Activated CD4-positive, alpha-beta T cell treated with anti-CD3 and anti-CD28 coated beads for 36 hours (primary cell): ENCODE measurements at places on chromosomes 11 and 22. TPM values are rescaled to one million over a fixed set of nuclear protein-coding genes. Genes with fewer than 3 reads are reported as not detected.

The TMEM191B gene
- 3.2 TPM for total RNA-seq

The SAAL1 gene
- 37.4 TPM for total RNA-seq

The POTEH gene
- not detected for total RNA-seq

The MAJIN gene
- total RNA-seq: 1.6 TPM

The TSG101 gene
- total RNA-seq: 85.0 TPM

The SCGB1D2 gene
- not detected for total RNA-seq

The CARNS1 gene
- total RNA-seq: 1.6 TPM

GRCh38 chr22:48920776-48921241, 906.9 kb downstream of the BRD1 start:
- peaks cover 61% of the 10 kb centered on the region for H3K27me3 ChIP-seq
- H3K36me3 ChIP-seq: peaks cover 2% of the 10 kb centered on the region
- H3K4me3 ChIP-seq: no peak overlapping the region
- H3K27ac ChIP-seq: no peak overlapping the region
- DNase-seq: no peak
- no peaks in the 10 kb centered on the region for H3K4me1 ChIP-seq

GRCh38 chr11:32100495-32100894, 9.6 kb downstream of the RCN1 start:
- no peak overlapping the region for H3K4me3 ChIP-seq
- peaks cover 11% of the 10 kb centered on the region for H3K4me1 ChIP-seq
- no peak overlapping the region for H3K27ac ChIP-seq
- no peak for DNase-seq
- no peaks in the 10 kb centered on the region for H3K27me3 ChIP-seq
- H3K36me3 ChIP-seq: peaks cover 63% of the 10 kb centered on the region

DNA sequence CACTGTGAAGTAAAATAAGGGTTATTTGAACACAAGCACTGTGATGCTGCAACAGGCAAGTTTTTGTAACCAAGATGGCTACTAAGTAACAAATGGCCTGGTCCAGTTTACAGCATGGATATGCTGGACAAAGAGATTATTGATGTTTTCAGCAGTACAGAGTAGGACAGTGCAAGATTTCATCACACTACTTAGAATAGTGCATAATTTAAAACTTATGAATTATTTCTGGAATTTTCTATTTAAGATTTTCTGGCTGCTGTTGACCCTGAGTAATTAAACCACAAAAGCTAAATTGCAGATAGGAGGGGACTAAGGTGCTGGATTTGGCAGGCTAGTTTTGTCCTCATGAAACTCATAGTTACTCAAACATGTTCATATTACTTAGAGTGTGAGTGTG, 33.1 kb downstream of the CEP295 start:
- H3K27me3 ChIP-seq: no peaks in the 10 kb centered on the region
- no peak overlapping the region for H3K4me3 ChIP-seq
- H3K27ac ChIP-seq: no peak overlapping the region

DNA sequence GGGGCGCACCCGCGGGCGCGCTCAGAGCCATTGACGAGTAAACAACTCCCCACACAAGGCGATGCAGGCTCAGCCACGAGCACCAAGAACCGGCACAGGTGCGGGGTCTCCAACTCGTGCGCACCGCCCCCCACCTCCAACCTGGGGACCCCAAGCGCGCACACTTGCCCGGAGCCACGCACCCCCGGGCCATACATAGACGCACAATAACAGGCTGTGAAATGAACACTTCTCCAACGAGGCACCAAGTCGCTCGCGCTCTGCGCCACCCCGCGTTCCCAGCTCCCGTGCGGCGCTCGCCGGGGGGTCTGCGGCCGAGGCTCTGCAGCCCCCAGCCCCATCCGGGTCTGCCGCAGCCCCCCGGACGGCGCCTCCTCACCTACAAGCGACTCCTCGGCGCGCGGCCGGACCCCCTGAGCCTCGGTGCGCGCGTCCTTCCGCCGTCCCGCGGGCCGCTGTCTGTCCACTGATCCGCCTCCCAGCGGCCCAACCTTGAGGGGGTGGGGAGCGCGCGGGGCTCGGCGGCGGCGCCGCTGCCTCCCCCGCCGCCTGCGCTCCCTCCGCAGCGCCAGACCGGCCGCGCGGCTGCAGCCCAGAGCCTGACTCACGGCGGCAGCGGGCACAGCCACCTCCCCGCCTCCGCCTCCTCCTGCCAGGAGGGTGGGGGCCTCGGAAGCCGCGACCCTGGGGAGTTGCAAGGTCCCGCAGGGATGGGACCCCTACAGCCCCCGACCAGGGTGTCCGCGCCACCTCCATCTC, 1.6 kb downstream of the IFITM10 start:
- peaks cover 14% of the 10 kb centered on the region for H3K27me3 ChIP-seq
- H3K4me1 ChIP-seq: peaks cover 18% of the 10 kb centered on the region
- H3K36me3 ChIP-seq: peaks cover 2% of the 10 kb centered on the region
- no peak overlapping the region for H3K4me3 ChIP-seq

- H3K4me1 ChIP-seq: peaks cover 44% of the 10 kb centered on the region
- peak overlapping the region; percentile 94 for H3K4me3 ChIP-seq
- H3K27ac ChIP-seq: peak overlapping the region; percentile 94
- peak; percentile 74 for DNase-seq
- H3K27me3 ChIP-seq: no peaks in the 10 kb centered on the region
- H3K36me3 ChIP-seq: peaks cover 23% of the 10 kb centered on the region
Measured at GRCh38 chr11:118436639-118437207, 431 bp downstream of the KMT2A start.

- no peak for DNase-seq
- no peak overlapping the region for H3K4me3 ChIP-seq
- peaks cover 26% of the 10 kb centered on the region for H3K27me3 ChIP-seq
- H3K27ac ChIP-seq: no peak overlapping the region
Measured at GRCh38 chr11:102757823-102758549, 22.4 kb downstream of the MMP10 start.

DNA sequence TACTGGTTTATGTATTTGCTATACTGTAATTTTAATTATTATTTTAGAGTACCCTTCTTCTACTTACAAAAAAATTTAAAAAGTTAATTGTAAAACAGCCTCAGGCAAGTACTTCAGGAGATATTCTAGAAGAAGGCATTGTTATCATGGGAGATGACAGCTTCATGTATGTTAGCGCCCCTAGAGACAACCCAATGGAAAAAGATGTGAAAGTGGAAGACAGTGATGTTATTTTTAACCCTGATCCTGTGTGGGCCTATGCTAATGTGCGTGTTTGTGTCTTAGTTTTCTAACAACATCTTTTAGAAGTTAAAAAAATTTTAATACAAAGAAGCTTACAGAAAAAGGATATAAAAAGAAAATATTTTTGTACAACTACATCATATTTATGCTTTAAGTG, 205.0 kb downstream of the FAM76B start:
- peaks cover 17% of the 10 kb centered on the region for H3K4me1 ChIP-seq
- no peak overlapping the region for H3K27ac ChIP-seq
- H3K4me3 ChIP-seq: no peak overlapping the region
- no peaks in the 10 kb centered on the region for H3K27me3 ChIP-seq

DNA sequence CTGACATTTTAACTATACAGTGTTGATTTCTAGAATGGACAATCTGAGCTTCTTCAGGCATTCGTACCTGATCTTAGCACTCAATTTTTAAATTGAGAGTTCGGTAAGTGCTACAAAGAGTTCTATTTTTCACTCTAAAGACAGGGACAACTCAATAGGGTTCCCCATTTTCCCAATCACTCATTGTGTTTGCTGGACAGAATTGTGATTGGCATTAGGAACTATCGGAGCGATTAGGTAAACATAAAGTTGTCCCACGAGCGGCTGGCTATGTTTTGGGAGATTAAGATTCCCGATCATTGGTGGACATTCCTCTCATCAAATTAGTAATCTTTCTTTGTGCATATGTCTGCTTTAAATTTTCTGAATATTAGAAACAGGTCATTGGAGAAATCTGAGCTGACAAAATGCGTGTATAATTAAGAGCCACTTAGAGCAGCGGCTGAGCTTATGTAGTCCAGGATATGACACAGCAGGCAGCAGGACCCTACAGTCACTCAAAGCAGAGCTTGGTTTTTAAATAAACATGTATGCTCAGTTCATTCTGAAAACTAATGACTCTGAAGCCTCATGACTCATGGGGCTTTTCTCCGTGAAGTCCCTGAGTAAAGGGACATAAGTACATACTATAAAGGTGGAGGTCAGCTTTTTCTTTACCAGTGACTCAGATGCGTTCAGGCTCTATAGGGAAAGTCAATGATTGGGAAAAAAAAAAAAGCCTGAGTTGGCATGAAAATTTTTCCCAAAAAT, 109.4 kb downstream of the GRIA4 start:
- peaks cover 2% of the 10 kb centered on the region for H3K27me3 ChIP-seq
- DNase-seq: no peak
- H3K27ac ChIP-seq: no peak overlapping the region
- H3K4me3 ChIP-seq: no peak overlapping the region

- no peak overlapping the region for H3K27ac ChIP-seq
- peaks cover 16% of the 10 kb centered on the region for H3K27me3 ChIP-seq
- H3K4me3 ChIP-seq: no peak overlapping the region
- H3K4me1 ChIP-seq: no peaks in the 10 kb centered on the region
Measured at GRCh38 chr11:61602775-61603569, 22.1 kb upstream of the SYT7 start.

DNA sequence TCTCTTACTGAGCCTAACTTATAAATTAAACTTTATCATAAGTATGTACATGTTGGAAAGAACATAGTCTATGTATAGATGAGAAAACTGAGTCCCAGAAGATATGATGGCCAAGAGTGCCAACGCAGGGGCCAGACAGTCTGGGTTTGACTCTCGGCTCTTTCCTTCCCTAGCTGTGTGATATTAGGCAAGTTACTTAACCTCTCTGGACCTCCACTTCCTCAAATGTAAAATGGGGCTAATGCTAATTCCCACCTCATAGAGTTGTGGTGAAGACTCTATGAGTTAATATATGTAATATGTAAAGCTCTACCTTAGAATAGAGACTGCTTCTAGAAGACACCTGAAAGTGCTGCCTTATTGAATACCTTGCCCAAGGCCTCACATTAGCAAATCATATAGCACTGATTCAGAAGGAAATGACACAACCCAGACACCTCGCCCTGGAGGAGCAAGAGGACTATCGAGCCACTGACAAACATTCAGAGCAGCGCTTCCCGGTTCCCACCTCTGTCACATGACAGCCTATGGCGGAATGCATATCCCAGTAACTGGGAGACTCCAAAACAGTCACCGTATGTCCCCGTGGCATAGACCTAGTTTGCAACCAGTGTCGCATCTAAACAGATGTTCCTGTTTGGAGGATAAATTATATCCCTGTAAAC, 11.3 kb upstream of the CCDC86 start:
- no peaks in the 10 kb centered on the region for H3K36me3 ChIP-seq
- no peak overlapping the region for H3K4me3 ChIP-seq
- H3K27ac ChIP-seq: no peak overlapping the region
- peaks cover 6% of the 10 kb centered on the region for H3K27me3 ChIP-seq
- no peak for DNase-seq

DNA sequence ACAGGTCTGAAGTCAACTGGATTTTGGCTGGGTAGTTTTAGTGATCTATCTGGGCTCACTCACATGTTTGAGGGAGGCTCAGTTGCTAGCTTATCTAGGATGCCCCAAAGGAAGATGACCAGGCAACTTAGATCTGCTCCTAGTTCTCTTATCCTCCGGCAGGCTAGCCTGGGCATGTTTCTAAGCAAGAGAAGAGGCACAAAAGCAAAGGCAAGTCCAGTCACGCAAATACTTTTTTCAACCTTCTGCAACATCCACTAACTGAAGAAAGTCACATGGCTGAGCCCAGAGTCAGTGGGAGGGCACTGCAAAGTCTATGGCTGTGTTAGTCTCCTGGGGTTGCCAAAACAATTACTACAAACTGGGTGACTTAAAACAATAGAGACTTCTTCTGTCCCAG, 32.9 kb upstream of the FSHB start:
- no peaks in the 10 kb centered on the region for H3K36me3 ChIP-seq
- no peaks in the 10 kb centered on the region for H3K4me1 ChIP-seq
- H3K27ac ChIP-seq: no peak overlapping the region
- no peaks in the 10 kb centered on the region for H3K27me3 ChIP-seq
- DNase-seq: no peak
- H3K4me3 ChIP-seq: no peak overlapping the region

DNA sequence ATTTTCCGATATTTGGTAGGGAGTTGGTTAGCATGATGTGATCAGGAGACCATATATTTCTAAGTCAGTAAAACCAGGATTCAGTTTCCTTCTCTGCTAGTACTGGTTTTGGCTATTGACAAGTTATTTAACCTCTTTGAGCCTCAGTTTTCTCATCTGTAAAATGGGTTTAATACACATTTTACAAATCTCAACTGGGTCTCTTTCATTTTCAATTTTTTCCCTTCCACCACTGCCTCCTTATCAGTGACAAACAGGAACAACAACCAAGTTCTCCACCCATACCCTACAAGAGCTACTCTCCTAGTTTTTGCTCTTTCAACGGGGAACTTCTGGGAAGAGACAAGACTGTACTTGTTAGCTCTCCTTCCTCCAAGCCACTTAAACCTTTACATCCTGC, 6.2 kb upstream of the APLP2 start:
- no peak overlapping the region for H3K4me3 ChIP-seq
- DNase-seq: no peak
- H3K36me3 ChIP-seq: no peaks in the 10 kb centered on the region
- peaks cover 19% of the 10 kb centered on the region for H3K27me3 ChIP-seq
- H3K4me1 ChIP-seq: peaks cover 2% of the 10 kb centered on the region

DNA sequence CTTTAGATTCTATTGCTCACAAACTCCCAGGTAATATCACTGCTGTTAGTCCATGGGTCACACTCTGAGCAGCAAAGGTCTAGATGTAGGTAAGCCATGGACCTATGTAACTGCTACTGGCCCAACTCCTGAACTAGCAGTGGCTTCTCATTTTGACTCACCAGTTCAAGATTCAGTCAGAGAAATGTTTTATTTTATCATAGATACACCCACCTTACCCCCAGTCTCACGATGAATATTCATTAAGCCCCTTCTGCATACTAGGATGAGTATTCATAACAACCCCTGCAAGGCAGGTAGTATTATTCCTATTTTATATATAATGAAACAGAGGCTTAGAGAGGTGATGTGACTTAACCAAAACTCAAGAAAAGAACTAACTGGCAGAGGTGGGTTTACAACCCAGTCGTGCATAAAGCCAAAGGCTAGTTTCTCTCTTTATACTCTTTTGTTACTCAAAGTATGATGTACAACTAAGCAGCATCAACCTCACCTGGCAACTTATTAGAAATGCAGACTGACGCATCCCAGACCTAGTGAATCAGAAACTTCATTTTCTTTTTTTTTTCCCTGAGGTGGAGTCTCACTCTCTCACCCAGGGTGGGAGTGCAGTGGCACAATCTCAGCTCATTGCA, 957.6 kb upstream of the CCDC90B start:
- DNase-seq: no peak
- no peaks in the 10 kb centered on the region for H3K27me3 ChIP-seq
- H3K4me1 ChIP-seq: no peaks in the 10 kb centered on the region
- no peaks in the 10 kb centered on the region for H3K36me3 ChIP-seq
- no peak overlapping the region for H3K27ac ChIP-seq

DNA sequence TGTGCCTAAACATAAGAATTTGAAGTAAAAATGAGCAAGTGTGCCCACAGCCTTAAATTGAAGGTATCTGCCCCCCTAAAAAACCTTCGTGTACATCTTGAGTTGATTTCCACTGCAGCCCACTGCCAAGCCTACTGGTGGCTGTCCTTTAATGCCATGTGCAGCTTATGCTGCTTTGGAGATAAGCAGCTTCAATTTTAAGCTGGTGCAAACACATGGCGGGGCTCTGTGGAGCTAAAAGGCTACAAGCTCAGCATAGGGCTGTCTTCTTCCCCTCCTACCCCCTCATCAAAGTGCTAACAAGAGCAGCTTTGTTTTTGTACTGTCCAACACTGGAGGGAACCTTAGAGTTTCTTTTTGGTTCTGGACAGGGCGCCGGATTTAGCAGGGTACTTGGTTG, 128.5 kb upstream of the LMO1 start:
- H3K27me3 ChIP-seq: no peaks in the 10 kb centered on the region
- H3K36me3 ChIP-seq: no peaks in the 10 kb centered on the region
- H3K4me3 ChIP-seq: no peak overlapping the region
- H3K4me1 ChIP-seq: no peaks in the 10 kb centered on the region
- DNase-seq: no peak
- H3K27ac ChIP-seq: no peak overlapping the region
